ENCODE measurements at places on chromosomes 3 and 15.

DNA sequence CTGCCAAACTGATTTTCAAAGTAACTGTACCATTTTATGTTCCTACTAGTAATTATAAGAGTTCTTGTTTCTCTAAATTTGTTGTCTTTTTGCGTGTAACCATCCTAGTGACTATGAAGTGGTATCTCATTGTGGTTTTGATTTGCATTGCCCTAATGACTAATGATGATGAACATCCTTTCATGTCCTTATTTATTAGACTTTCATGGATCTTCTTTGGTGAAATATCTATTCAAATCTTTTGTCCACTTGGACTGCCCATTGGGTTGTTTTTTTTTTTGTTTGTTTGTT is 3.6 kb downstream of the OXSR1 start:
- H3K36me3 ChIP-seq: no peaks in the 10 kb centered on the region
- DNase-seq: no peak
- no peak overlapping the region for H3K4me3 ChIP-seq
- H3K4me1 ChIP-seq: peaks cover 15% of the 10 kb centered on the region

DNA sequence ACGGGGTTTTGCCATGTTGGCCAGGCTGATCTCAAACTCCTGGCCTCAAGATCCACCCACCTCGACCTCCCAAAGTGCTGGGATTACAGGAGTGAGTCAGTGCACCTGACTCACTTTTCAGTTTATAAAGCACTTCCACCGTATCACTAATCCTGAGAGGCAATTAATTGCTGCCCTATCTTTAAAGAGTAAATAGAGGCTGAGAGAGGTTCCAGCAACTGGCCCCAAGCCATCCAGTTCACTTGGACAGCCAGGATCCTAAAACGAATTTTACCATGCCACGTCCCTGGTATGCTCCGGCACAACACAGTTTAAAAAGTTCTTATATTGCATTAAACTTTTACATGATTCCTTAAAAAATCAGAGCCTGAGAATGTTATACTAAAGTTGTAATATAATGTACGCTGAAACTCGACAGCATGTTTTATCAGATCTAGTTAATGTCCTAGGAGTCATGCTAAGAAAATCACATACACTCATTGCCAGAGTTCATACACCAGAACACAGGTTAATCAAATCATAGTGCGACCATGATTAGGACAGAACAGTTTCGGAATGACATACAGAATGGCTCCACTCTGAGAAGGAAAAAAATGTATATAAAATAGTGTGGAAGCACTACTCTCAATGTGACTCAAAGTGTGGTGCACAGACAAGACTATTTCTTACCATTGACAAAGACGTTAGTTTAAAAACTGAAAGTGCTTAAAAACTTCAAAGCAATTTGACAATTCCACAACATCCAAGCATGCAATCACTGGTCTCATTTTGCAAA is 125.4 kb downstream of the ULK4 start:
- no peak overlapping the region for H3K4me3 ChIP-seq
- no peaks in the 10 kb centered on the region for H3K36me3 ChIP-seq
- H3K27me3 ChIP-seq: no peaks in the 10 kb centered on the region
- H3K27ac ChIP-seq: no peak overlapping the region
- no peaks in the 10 kb centered on the region for H3K4me1 ChIP-seq

GRCh38 chr15:62858343-62858742 is 184.2 kb upstream of the TPM1 start:
- H3K27me3 ChIP-seq: no peaks in the 10 kb centered on the region
- H3K4me1 ChIP-seq: no peaks in the 10 kb centered on the region
- no peaks in the 10 kb centered on the region for H3K36me3 ChIP-seq

- DNase-seq: no peak
- no peaks in the 10 kb centered on the region for H3K4me1 ChIP-seq
- no peaks in the 10 kb centered on the region for H3K27me3 ChIP-seq
These were observed 26.2 kb upstream of the COMMD4 start for GRCh38 chr15:75309711-75310110.

DNA sequence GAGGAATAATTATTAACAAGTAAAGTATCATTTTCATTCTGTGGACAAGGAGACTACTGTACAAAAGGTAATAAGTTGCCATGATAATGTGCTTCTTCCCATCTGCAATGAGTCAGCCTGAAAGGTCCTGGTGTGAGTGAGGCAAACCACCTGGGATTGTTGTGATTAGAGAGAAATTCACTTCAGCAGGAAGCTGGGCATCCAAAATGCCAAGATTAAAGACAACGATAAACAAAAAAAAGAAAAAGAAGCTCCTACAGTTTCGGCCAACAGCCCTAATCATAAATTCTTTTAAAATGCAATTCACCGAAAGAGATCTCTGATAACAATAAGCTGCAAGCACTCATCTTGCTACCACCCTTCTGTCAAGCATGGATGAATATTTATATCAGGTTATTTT is 507.8 kb downstream of the TUSC7 start:
- peaks cover 14% of the 10 kb centered on the region for H3K4me1 ChIP-seq
- no peaks in the 10 kb centered on the region for H3K36me3 ChIP-seq
- no peak overlapping the region for H3K4me3 ChIP-seq

Measured in hepatocyte (in vitro differentiated cells).